ENCODE measurements at places on chromosomes 3 and 15.
A peak's percentile ranks its signal among the peaks of the same experiment; 100 is the strongest.

- no peak for DNase-seq
These were observed 54.2 kb downstream of the GRIP2 start for GRCh38 chr3:14485981-14486380.

DNA sequence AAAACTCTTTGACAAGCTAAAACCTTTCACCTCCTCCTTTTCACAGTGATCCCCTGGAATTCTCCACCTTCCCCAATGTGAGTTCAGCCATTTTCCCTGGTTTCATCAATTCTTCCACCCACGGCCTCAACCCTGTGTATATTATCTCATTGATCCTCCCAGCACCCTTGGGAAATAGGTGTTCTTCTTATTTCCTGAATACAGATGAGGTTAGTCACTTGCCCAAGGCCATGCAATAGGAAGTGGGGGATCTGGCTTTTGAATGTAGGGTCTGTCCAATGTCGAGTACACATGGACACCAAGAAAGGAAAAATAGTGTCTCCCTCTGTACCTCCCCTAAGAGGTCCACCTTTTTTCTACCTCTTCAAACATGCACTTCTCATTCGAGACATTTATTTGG, 262.8 kb upstream of the ST8SIA2 start:
- DNase-seq = no peak

DNA sequence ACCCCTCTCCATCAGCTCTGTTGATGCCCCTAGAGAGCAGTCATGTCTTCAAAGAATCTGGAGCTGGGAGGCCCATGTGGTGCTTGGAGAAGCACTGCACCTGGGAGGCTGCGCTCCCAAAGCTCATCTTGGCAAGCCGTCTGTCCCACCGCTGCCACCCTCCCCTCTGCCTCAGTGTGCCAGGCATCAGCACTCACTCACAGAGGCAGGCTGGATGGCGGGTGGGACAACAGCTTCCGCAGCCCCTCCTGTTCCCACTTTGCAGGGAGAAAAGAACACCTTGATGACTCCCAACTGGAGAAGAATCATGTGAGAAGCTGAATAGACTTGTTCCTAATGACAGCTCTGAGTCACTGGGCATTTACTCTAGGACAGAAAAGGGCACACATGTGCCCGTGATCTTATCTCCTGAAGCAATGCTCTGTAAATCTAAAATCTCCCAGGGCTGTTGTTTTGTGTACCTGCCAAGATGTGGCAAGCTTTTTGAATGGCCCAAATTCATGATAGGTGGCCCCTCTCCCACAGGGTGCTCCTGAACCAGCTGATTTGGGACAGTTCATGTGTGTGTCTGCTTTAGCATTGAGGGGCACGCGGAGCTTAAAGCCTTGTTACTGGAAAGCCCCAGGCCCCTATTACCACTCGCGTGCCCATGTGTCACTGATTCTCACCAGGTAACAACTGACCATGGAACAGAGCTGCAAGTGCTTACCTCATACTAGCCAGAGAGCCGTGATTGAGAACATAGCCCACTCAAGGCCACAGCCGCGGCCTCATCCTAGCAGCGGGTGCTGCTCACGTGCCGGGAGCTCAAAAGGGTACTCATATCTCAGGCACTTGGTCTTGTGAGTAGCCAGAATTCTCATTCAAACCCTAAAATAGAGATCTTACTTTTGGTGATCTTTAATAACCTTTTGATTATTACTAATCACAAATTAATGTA, 104.4 kb downstream of the DNAJB8 start:
- DNase-seq = no peak

- no peak for DNase-seq
These were observed 704.8 kb upstream of the CBLB start for GRCh38 chr3:106573605-106574004.

GRCh38 chr3:101858464-101859030, 9.2 kb downstream of the NFKBIZ start:
- DNase-seq = no peak

DNA sequence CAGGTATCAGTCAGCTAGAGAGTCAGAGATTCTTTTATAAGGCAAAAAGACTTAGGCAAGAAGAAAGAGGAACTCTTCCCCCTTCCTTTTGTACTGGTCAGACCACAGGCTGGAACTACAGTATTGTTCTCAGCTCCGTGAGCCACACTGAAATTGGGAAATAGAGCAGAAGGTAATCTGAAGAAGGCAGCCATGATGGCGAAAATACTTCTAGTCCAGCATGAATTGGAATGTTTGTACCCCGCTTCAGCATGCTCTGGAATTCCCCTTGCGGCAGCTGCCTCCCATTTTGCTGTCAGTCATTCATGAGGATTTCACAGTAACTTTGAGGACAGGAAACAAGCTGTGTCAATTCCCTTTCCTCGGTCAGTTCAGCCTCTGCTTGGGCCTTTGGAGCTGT, 96.2 kb downstream of the CORO2B start:
- DNase-seq = no peak

DNA sequence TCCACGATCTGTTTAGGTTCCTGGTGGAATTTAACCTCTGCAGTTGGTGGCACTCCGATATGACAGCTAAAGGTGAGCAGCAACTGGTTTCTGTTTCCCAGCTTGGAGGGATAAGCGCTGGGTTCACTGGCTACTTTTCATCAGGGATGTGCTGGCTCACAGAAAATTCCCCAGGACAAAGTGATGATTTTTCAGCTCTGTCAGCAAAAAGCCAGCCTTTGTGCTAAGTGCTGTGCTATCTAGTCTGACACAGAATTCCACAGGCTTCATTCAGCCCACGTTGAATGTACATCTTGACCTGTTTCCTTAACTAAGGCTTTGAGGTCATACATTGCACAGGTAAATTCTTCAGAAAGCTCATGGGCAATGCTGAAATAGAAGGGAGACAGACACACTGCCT, 81.5 kb upstream of the LRTM1 start:
- DNase-seq = no peak

DNA sequence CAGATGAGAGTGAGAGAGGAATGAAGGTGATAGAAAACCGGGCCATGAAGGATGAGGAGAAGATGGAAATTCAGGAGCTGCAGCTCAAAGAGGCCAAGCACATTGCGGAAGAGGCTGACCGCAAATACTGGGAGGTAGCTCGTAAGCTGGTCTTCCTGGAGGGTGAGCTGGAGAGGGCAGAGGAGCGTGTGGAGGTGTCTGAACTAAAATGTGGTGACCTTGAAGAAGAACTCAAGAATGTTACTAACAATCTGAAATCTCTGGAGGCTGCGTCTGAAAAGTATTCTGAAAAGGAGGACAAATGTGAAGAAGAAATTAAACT, 88.9 kb downstream of the EOMES start:
- DNase-seq = no peak

DNA sequence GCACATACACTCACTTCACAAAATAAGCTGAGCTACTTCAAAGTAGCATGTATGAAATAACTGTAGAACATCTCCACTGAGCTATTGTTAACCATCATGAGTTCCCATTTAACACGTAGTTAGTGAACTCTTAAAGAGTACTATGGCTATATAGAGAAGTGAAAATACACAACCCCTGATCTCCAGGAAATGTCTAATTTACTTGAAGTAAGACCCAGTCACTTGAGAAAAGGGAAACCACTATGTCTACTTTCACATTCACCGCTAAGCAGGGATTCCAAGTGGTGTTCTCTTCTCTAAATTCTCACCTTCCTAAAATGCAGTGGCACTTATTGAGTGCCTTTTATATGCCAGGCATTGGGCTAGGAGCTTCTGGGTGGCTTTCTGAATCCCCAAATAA, 35.0 kb upstream of the COLQ start:
- DNase-seq = no peak

GRCh38 chr15:74752531-74752930, 3.9 kb downstream of the CYP1A2 start:
- no peak for DNase-seq

- no peak for DNase-seq
These were observed 244.4 kb upstream of the TLE3 start for GRCh38 chr15:70342141-70342540.

DNA sequence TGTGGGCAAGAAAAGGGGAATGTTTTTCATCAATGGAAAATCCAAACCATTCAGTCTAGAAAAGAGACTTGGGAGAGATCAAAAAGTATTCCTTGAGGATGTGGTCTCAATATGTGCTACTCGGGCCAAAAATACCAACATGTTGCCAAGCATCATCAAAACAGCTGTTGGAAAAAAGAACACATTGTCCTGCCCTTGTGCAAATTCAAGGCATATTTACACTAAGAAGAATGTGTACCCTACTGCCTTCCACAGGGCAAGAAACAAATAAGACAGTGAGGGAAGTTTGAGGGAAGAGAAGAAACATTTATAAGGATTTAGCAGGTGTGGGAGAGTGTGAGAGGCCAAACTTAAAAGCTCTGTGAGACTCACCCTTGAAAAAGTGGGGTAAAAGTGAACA, 252.1 kb downstream of the NTRK3 start:
- no peak for DNase-seq

- no peak for DNase-seq
These were observed 89.5 kb upstream of the MANF start for GRCh38 chr3:51295625-51296024.

DNA sequence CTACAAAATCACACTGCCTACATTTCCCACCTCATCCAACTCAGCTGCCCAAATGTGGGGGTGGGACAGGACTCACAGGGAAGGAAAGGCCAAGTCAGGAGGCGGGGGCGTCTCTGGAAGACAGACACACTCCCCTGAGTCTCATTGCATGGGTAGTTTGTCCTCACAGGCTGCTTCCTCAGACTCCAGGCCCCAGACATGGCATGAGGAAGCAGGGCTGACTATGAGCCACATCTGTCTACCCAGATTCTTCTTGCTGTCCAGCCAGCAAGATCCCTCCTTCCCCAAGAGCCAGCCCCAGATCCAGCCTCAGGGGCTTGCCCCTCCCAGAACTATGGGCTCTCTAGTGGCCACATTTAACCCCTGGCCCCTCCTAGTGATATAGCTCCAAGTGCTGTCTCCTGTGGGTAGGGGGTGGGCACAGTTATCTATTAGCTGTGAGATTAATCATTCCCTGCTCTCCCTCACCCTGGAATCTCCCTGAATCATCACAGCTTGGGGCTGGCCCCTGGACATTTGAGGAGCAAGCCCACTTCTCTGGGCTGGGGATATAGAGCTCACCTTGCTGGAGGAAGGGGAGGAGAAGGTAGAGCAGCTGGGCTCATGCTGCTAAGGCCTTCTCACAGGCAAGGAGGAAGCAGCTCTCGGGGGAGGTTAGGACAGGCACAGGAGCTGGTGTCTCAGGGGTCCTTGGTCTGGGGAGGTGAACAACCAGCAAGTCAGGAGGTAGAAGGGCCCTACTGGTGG, 2.1 kb upstream of the CCDC33 start:
- DNase-seq = no peak

GRCh38 chr3:133956353-133956752, 60.7 kb upstream of the RAB6B start:
- no peak for DNase-seq

GRCh38 chr15:100348578-100348977, 6.8 kb upstream of the ADAMTS17 start:
- no peak for DNase-seq

- no peak for DNase-seq
These were observed 150.0 kb upstream of the CTDSPL start for GRCh38 chr3:37711721-37712120.

DNA sequence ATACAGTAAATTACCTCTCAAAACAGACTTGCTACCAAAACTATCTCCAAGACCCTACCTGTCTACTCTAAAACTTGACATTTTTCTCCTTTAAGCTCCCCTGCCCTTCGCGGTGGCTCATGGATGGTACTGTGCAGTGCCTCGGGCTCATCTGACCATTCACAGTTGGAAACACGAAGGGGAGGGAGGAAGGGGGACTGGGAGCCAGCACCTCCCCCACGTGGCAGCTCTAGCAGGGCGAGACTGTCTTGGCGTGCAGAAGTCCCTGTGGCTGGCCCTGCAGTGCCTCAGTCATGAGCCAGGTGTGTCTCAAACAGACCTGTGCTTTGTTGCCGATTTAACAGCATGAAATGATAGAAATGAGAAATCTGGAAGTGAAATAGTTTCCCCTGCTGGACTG, 372.0 kb downstream of the GABRG3 start:
- peak; percentile 36 for DNase-seq

DNA sequence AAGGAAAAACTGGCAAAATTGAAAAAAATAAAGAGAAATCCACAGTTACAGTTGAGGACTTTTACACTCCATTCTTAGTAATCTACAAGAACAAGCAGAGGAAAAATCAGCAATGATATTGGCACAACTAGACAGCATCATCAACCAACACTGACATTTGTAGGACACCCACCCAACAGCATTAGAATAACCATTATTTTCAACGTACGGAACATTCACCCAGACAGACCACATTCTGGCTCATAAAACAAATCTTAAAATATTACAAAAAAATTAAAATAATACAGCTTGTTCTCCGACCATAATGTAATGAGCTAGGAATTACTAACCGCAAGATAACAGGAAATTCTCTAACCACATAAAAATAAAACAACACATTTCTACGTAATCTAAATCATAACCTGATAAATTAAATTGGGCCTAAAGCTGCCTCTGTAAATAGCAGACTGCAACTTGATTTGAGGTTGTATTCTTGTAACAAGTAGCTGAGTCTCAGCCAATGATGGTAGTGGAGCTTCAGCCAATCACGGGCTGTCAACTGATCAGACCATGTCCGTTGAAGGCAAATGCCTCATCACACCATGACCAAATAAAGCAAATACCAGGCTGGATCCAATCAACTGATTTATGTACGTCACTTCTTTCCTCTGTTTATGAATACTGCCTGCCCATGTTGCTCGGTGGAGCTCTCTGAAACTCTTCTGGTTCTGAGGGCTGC, 9.2 kb downstream of the PLSCR4 start:
- no peak for DNase-seq

DNA sequence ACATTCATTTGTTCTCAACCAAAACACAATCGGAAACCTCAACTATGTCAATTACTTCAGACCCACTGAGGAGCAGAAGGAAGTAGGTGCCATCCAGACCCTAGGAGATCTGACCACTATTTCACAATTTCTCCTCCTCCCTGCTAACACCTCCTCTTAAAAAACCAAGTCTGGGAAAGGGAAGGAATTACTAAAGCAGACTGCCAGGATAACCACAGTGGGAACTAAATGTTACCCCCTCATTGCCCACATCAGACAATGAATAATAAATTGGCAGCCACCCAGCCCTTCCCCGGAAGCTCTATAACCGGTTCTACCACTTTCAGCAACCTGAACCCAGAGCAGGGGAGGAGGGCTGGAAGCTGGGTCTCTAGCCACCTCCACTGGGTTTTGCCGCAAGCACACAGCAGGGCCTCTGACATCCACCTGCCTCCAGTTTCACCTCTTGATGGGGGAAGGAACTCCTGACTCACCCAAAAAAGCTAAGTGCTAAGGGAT, 17.6 kb downstream of the C15orf62 start:
- DNase-seq = peak; percentile 93

- no peak for DNase-seq
These were observed 15.0 kb upstream of the CCDC39 start for GRCh38 chr3:180694321-180694720.

DNA sequence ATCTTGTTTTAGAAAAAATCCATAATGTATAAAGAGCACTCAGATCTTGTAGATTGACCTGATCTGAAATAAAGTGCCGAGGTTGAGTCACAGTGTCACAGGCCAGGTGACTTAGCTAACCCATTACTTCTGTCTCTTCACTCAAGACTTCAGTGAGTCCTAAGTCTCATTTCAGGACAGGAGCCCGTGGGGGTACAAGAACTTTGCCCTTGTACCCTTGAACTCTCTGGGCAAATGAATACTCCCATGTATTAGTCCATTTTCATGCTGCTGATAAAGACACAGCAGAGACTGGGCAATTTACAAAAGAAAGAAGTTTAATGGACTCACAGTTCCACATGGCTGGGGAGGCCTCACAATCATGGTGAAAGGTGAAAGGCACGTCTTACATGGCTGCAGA, 160.2 kb downstream of the ZPLD1 start:
- no peak for DNase-seq
